OCI-LY7 (cell line): ENCODE measurements at places on chromosomes 11 and 22.

GRCh38 chr22:29257751-29258181, 10.0 kb downstream of the RHBDD3 start:
- no peak for DNase-seq

DNA sequence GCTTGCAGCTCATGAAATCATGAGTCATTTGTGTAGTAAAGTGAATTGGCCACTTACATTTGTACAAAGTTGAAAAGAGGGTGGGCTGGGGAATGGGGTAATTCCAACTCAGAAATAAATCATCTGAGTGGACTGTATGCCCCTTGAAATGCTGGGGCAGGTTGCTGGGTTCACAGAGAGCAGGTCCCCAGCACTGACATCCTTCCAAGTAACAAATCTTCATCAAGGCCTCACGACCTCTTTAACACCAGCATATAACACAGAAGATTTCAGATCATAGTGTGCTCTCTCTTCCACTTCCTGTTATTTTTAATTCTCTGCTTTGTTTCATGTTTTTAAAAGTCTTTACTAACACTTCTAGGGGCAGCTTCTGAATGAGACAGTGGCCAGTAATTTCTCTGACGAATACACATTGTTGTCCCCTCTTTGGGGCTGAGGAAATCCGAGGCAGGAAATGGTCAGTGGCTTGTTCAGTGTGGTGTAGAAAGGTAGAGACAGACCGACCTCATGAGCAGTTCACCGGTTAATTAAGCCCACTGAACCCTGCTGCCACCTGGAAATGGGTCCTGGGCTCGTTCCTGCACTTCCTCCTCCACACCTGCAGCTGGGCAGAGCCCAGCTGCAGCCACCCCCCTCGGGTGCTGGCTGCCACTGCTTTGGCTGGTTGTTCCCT, 127.7 kb downstream of the MAML2 start:
- DNase-seq, result peak; percentile 93

GRCh38 chr22:36334821-36335603, 52.8 kb downstream of the MYH9 start:
- DNase-seq, result no peak

DNA sequence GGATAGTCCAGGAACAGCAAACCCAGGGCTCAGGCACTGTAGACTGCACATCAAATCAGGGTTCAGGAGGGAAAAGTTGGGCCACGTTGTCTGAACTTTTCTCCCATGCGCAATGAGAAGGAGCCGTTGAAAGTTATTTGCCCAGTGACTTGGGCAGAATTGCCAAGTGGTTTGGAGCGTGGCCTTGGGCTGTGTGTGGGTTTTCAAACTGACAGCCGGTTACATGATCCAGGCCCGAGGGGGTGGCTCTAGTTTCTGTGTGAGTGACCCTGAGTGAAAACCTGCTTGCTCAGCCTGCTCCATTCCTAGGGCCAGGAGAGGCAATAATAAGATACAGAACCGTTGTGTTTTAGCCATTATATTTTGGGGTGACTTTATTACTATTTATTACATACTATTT, 20.3 kb downstream of the MB start:
- DNase-seq, result no peak

- DNase-seq, result no peak
These were observed 187.7 kb upstream of the E2F8 start for GRCh38 chr11:19428206-19429002.
